ENCODE measurements at places on chromosomes 6 and 20.

- DNase-seq, result no peak
Measured at GRCh38 chr20:2815242-2815900, 584 bp downstream of the C20orf141 start.

- DNase-seq, result no peak
Measured at GRCh38 chr20:54543369-54543768, 68.0 kb downstream of the DOK5 start.

DNA sequence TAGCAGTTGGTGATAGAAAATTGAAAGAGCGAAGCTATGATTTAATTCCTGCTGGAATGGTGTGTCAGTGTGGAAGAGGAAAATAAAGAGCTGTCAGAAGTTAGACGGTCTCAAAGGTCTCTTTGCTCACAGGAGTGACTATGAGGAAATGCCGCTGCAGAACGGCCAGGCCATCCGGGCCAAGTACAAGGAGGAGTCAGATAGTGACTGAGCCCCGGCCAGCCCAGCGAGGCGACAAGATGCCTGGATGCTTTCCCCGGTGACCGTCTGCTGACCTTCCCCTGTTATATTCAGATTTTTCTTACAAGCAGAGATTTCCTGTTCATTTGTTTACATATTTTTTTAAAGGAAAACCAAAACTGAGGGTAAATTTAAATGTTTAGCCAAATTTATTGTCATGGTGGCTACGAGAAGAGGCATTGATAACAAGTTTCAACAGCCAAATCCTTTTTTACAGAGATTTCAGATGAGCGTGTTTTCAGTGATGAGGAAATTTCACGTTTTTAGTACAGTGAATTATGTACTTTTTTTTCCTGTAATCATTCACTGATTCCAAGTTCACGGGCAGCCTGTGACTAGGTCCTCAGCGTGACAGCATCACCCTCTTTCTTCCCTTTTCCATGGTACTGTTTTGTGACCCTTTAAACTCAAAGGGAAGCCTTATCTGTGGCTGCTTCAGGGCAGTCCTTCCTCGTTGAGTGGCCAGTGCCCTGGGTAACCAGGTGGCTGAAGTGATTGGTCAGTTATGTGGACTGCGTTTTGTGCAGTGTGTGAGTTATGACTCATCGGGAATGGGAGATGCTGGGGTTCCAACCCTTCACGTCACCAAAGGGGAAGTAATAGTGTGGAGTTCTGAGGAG is 12.6 kb downstream of the DYNLT1 start:
- no peak for DNase-seq

DNA sequence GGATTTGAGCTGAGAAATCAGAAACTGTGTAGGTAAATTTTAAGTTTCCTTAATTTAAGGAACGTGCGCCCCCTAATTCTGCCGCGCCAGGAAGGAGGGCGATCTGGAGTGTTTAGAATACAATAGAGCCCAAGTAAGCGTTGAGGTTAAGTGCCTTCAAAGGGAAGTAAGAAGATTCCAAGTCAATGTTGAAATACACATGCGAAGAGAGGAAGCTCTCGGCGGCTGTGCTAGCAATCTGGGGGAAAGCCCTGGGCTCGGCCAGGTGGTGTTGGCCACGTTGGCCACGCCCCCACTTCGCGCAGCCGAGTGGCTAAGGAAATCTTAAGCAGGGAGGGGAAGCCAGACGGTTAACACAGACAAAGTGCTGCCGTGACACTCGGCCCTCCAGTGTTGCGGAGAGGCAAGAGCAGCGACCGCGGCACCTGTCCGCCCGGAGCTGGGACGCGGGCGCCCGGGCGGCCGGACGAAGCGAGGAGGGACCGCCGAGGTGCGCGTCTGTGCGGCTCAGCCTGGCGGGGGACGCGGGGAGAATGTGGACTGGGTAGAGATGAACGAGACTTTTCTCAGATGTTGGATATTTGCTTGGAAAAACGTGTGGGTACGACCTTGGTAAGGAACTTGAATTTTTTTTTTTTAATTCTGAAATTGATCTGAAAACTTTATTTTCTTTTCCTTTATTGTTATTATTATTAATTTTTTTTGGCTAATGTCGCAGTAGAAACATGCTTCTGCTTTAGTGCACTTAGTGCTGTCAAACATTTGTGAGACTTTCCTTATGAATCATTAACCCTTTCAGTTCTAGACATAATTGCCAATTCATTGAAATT is at the start of gene PRDM1:
Gene PRDM1 (plus strand): TSS at position 353 of the 830 bp plus-strand sequence. CDS start 218 bp downstream, at position 571.
- DNase-seq, result peak; percentile 29

DNA sequence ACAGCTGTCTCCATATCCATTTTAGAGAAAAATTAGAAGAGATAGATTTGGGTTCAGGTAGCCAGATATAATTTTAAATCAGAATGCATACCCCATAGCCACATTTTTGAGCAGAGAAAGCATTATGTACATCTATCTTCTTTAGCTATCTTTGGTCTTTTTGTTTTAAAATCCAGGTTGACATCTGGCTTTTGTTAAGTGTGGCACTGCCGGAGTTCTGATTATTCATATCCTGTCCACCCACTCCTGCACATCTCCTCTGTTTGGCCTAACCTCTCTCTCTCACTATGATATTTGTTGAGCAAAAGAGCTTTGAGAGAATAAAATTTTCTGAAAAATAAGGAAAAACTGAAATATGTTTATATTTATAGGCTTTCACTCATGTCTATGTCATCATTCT is 189.7 kb downstream of the PACRG start:
- DNase-seq, result no peak

DNA sequence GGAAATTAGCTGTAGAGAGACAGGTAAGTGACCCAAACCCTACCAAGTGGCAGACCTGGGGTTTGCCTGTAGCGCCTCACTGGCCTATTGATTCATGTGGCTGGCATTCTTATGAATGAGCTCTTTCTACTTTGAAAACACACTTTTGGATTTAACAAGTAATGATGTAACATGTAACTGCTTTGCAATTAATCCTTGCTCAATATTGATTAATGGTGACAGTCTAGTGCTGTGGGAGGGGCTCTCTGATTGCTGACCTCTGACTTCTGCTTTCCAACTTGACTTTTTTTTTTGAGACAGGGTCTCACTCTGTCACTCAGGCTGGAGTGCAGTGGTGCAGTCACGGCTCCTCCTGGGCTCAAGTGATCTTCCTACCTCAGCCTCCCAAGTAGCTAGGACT is 82.7 kb downstream of the TIAM2 start:
- DNase-seq, result no peak

DNA sequence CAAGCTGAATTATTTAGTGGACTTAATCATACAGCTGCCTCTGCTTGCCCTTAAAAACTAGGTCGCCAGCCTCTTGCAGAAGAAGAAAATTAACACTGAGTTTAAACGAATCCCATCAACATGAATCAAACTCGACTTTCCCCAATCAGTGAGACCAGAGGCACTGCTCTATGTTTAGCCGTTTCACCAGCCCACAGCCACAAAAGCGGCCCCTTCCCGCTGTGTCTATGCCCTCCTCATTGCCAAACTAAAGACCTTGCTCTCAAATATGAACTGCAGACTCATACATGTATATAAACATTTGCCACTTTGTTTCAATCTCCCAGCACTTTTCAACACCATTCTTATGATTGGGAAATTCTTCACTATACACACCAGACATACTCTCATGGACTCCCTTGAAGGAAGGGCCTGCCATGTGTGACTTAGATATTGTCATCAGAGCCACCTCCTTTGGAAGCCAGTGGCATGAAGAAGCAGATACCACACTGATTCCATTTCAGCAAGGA is 105.8 kb upstream of the ADGRF1 start:
- DNase-seq, result no peak

- DNase-seq, result no peak
Measured at GRCh38 chr6:46050845-46051405, 35.3 kb upstream of the CLIC5 start.

- DNase-seq, result no peak
Measured at GRCh38 chr6:112044856-112045255, 9.0 kb upstream of the CCN6 start.

Data from D721Med (cell line).